Activated CD4-positive, alpha-beta T cell treated with anti-CD3 and anti-CD28 coated beads, Interleukin-2, amount 10 ng/mL, durations not matched to agents 7 days and 5 days (primary cell): ENCODE measurements at places on chromosomes 5 and 9. TPM values are rescaled to one million over a fixed set of nuclear protein-coding genes. Genes with fewer than 3 reads are reported as not detected.

GRCh38 chr9:91757782-91758181, 192.2 kb downstream of the ROR2 start:
- no peak for DNase-seq

DNA sequence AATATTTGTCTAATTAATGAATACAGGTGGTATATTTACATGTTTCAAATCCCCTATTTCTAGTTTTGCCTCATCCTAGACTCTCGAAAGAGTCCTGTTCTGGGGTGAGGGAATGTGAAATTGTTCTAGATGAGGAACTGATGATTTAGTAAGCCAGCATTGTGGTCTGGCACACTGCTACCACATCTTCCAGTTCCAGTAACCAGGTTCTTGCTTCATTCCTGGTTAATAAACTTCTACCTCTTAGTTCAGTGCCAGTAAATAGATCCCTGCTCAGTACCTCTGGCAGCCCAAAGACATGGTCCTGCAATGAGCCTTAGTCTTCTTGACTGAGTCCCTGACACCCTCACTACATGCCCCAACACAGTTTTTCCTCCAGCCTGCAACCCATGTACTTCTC, 207.7 kb downstream of the SREK1 start:
- no peak for DNase-seq

- DNase-seq, result no peak
Observed at GRCh38 chr5:91090995-91091394, 292.1 kb downstream of the ARRDC3 start.

- DNase-seq, result no peak
Observed at GRCh38 chr5:9104571-9105339, 441.1 kb downstream of the SEMA5A start.

DNA sequence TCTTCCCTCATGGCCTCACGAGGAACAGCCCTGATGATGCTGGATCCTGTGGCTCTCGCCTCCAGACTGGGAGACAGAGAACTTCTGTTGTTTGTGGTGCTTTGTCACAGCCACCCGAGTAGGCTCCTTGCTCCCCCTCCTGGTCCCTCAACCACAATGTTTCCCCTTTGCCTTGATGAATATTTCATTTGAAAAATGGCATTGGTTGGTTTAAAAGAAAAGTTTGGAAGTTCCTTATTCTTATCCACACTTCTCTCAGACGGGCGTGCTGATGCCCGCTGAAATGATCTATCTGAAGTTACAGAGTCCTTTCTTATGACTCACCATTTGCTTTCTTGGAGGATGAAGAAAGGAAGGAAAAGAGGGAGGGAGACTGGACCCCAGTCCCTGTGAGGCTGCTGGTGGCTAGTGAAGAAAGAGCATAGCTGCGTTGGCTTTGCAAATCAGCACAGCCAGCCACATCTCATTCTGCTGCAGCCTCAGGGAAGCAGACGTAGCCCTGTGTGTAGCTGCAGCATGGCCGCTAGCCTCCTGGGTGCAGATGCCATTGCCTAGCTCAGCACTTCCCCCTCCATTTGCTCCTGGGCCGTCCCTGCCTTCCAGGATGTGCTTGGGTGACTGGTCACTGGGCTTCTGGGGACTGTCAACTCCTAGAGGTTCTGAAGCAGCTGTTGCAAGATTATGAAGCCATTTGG, 185.9 kb downstream of the ERCC6L2 start:
- peak; percentile 56 for DNase-seq

DNA sequence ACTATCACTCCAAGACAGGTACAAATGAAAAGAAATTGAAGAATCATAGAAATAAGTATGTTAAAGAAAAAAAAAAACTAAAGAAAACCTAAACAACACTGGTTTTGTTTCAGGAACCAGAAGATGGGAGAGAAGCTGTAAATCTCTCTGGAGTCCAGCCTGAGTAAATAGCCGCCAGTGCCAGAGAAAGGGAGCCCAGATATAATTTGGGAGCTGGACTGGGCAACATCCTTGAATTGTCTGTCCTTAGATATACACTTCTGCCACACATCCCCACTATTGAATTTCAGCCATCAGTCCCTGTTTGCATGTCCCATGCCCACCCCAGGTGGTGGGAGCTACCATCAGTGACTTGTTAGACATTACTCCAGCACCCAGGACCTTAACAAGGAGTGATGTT, 979.6 kb downstream of the DTWD2 start:
- no peak for DNase-seq

DNA sequence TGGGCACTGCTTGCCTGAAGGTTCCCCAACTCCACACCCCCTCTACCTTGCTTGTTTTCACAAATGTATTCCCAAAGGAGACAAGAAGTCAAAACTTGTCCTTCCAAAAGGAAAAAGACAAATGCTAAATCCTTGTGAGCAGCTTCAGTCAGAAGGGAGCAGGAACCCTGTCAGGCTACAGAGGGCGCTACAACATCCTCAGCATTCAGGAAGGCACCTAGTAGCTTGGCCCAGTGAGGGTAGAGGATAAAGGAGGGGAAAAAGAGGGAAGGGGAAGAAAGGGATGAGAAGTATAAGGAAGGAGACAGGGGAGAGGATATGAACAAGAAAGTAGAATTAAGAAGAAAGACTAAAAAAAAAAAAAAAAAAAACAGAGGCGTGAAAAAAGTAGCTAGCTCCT, 97.5 kb downstream of the MLLT3 start:
- DNase-seq, result no peak

GRCh38 chr9:114560956-114561355, 26.6 kb upstream of the ATP6V1G1 start:
- DNase-seq, result no peak

GRCh38 chr9:74496406-74496805, 729 bp upstream of the RORB start:
- DNase-seq, result no peak

- DNase-seq, result peak; percentile 55
Observed at GRCh38 chr5:44809215-44809955, 638 bp downstream of the MRPS30 start.

DNA sequence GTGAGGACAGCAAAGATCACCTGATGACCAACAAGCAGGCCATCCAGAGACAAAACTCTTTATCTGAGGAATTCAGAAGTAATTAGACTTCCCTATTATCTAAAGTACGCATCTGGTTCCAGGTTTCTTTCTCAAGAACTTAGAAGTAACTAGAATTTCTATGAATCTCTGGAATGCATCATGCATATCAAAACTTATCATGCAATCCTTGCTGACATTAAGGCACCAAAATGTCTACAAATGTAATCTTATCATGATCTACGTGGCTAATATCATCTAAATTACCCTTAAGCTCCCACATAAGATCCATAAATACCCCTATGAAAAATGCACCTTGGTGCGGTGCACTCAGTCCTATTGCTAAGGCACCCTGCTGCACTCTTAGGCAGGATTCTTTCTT, 488.1 kb upstream of the TLE4 start:
- no peak for DNase-seq

DNA sequence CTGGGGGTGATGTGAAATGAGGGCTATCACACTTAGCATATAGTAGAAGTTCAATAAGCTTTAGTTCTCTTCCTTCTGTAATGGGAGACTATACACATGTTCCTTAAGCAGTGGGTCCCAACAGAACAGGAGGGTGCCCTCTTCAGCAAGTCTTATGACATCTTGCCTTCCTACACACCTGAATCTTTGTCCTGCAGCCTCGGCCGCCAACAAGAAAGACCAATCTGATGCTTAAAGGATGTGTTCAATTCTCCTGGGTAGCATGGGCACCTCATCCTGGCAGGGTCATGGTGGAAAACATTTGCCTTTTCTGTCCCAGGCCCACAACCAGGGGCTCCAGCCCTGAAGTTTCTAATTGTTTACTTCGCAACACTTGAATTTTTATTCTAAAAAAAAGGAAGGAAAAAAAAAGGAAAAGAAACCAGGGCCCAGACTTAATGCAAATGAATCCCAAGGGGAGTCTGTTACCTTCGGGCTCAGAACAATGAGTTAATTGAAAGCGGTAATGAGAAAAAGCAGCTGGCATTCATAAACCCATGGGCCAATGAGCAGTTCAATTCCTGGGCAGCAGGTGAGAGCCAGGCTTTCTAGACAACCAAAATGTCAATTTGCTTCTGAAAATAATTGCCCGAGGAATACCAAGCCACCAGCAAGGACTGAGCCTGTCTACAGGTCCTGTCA, 26.2 kb upstream of the SMAD5 start:
- no peak for DNase-seq

DNA sequence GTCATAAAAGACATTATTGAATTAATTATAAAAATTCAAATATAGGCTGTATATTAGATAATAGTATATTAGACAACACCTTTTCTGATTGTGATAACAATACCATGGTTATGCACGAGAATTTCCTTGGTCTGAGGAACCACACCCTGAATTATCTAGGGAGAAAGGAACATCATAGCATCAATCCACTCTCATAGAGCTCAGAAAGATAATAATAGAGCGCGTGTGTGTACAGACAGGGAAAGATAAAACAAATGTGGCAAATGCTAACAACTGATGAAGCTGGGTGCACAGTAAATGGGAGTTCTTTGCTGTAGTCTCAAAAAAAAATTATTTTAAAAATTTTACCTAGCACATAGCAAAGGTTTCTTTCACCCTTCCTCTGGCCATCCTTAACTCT, 143.5 kb downstream of the CDK5RAP2 start:
- DNase-seq, result no peak

DNA sequence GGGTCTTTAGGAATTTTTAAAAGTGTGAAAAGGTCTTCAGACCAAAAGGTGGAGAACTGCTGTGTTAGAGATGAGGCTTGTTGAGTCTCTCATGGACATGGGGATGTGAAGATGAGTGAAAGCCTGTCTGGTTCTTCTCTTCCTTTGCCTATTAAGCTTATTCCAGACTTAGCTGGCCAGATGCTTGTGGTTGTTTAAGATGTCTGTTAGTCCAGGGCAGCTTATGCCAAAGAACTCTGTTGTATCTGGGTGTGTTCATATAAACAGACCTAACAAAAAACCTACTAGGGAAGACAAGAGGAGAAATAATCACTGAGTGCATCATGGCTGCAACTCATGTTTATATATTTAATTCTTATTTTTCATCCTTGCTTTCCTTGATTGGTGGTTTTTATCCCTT, 57.5 kb upstream of the NCS1 start:
- no peak for DNase-seq

- DNase-seq, result no peak
Observed at GRCh38 chr5:72380492-72381274, 60.5 kb downstream of the PTCD2 start.

GRCh38 chr5:127705120-127705892, 2.1 kb downstream of the CCDC192 start:
- DNase-seq, result no peak

- no peak for DNase-seq
Observed at GRCh38 chr5:61731946-61732314, 399.9 kb downstream of the ZSWIM6 start.

DNA sequence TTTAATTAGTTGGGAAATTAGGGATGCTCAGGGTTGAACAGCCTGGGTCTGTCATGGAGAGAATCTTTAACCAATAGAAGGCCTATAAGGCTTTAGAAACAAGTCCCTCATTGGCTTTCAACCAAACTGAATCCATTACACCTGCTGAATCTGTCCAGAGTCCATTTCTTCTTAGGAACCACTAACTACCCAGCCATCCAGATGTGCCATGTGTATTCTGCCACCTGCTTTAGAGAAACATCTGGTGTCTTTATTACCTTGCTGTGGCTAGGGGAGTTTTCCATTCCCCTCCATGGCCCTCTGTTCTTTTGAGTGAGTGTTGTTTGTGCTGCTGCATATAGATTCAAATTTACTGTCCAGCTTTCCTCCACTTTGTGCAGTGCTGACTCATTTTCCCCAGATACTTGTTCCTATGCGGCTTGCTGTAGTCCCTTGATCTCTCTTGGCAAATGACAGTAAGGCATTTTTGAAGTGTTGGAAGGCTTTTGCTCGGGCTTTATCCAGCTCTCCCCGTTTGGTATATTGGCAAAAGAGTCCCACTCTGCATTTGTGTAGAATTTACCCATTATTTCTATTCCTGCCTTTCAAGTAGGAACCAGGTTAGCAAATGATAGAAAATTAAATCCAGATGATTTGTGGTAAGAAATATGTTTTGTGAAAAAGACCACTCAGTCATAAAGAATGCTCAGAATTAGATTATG, 54.6 kb downstream of the NLN start:
- DNase-seq, result no peak

DNA sequence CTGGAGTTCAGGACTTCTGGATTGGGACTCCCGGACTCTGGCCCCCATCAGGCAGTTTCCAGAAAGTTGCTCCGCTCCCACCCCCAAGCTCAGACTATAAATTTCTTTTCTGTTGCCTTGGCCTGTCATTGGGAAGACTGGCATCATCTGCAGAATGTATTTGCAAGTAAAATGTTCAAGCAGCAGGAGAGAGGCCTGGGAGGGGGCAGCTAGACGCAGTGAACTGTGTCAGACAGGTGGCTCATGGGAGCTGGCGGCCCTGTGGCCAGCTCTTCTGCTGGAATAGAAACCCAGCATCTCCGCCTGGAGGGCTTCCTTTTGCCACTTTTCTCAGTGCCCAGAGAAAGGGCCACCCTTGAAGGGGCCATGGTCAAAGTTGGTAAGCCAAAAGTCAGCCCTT, 16.0 kb downstream of the INSYN2B start:
- no peak for DNase-seq

The FOXD1 gene
- not detected for total RNA-seq

The STKLD1 gene
- total RNA-seq, result 0.65 TPM

The CDHR2 gene
- 1.3 TPM for total RNA-seq

The GGTA1 gene
- not detected for total RNA-seq

The NFIB gene
- total RNA-seq, result not detected

The ZFP2 gene
- total RNA-seq, result 0.67 TPM

The TAF1L gene
- not detected for total RNA-seq

The DMRTA1 gene
- not detected for total RNA-seq
